ENCODE measurements at places on chromosomes 1 and 21. TPM values are rescaled to one million over a fixed set of nuclear protein-coding genes. Genes with fewer than 3 reads are reported as not detected.

The CD53 gene
- total RNA-seq: 584 TPM

The LINGO4 gene
- total RNA-seq: not detected

The AMY2B gene
- 30.9 TPM for total RNA-seq

The PRMT6 gene
- 8.8 TPM for total RNA-seq

The FALEC gene
- total RNA-seq: not detected

Data from natural killer cell (primary cell).